HT-29 (cell line): ENCODE measurements at places on chromosomes 6 and 20. TPM values are rescaled to one million over a fixed set of nuclear protein-coding genes. Genes with fewer than 3 reads are reported as not detected.

Gene CDS2
- 5.9 and 7.1 TPM in 2 replicates for total RNA-seq

GRCh38 chr6:160386869-160387530, 38.8 kb downstream of the SLC22A3 start:
- peak; percentile 66 for DNase-seq

DNA sequence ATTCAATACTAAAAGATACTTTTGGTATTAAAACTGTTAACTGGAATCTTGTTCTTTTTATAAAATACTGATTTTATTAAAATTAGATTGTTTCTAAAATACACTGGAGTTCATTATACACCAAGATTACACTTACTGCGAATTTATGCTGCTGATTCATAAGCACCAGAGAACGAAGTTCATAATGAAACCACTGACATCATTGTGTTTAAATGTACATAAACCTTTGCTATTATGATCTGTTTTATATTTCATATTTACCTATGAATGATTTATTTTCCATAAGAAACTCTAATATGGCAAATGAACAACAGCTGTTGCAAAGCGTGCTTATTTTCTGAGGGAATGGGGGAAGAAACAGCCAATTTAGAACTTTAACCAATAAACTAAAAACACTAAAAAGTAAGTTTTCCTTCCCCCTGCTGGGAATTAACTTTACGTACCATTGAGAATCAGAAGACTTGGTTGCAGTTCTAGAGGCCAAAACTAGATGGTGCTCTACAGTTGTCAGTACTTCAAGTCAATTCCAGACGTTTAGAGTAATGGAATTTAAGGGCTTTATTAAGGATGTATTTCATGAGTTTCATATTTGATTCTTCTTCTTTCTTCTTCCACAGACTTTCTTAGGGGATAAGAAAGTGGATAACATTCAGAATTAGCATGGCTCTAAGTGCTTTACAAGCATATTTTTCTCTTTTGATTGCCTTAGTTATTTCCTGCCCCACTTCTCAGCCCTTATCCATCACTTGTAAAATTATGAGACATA, 30.8 kb upstream of the COL19A1 start:
- peak; percentile 58 for DNase-seq

GRCh38 chr20:4300921-4301320, 285.6 kb upstream of the RNF24 start:
- DNase-seq: no peak

- DNase-seq: peak; percentile 79
Observed at GRCh38 chr20:43448748-43449535, 8.8 kb upstream of the SRSF6 start.

DNA sequence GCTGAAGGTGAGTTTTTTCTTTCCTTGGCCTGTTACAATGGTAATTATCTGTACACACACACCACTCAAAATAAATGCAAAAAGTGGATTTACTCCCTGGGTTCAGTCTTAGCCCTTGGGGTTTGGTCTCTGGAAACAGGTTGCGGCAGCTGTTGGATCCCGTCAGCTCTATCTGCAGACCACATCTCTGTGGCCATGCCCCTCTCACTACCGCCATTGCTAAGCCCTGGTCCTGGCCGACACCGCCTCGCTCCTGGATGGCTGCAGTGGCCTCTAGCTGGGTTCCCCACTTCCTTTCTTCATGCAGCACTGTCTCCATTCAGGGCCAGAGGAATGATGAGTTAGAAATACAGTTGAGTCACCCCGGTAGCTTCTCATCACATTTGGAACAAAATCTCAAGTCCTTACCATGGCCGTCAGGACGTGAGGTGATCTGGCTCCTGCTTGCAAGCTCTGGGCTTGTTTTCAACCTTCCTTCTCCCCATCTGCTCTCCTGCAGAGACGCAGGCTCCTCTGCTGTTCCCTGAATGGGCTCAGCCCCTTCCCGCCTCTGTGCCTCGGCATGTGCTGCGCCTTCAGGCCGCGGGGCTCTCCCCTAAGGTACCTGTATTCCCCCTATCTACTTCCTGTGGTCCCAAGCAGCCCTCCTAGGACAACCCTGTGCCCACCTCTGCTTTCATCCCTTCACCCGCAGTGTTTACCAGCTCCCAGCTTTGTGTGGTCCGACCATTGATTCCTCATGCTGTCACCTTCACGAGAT, 38.0 kb downstream of the EFCAB8 start:
- no peak for DNase-seq

Gene PIM1
- total RNA-seq: 20.0 and 23.6 TPM in 2 replicates

Gene TMEM74B
- 8.8 and 8.9 TPM in 2 replicates for total RNA-seq

DNA sequence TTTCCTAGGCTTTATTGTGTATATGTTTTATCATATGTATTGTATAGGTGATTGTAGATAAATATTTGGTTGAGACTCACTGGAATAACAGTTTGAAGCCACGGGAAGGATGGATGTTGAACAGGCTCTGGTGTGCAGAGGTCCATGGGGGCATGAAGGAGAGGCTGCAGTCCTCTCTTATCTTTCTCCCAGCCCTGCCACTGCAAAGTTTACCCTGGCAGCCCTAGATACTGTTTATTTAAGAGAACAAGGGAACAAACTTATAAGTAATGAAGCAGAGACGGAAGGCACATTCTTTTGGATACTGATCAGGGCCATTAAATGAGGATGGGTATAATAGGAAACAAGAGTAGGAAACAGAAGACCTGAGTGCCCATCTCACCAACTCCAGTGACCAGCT, 103.6 kb upstream of the SCGN start:
- no peak for DNase-seq

DNA sequence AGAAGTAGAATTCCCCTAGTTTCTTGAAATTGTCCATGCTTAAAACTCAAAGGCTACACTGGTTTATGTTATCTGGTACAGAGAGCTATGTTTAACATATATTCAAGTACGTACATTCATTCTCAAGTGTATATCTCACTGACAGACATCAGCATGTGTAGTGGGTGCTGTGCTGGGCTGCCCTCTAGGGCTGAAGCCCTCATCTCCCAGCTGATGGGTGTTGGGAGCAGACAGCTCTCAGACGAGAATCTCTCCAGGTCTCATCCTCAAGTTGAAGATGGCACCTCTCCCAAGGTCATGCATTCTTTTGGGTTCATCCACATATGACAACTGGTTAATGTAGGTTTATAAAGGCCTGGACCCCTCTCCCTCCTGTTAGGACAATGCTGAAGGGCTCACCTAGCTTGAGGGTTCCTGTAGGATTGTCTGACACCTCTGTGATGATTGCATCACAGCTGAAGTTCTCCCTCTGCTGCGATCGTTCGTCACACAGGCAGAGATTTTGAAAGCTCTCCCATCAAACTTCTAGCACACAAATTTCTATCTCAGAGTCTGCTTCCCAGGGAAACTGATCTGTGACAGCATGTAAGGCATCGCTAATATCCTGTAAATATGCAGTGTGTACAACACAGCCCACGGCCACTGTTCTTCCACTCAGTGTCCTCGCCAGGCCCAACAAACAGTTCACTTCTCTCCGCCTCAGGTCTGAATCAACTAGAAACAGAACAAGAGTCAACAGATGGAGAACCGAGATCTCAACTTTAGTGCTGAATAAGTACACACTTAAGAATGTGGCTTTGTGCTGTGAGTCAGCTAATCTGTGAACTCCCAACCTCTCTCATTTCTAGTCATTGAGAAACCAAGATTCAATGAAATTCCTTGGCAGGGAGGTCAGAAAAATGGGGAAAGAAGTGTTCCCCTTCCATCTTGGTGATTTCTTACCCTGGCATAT, 43.2 kb downstream of the PREP start:
- no peak for DNase-seq

DNA sequence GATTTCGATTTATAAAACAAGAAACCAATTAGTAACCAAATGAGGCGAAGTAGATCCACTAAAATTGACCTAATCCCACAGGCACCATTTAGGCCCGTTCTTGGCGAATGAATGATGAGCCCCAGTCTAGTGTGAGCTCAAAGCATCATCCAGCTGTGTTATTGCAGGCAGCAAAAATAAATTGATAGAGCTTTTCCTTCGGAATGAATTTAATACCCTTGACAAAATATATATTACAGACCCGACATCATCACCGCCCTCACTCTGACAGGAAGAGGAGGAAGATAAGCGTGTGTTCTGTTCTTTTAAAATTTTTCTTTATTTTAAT, 7.8 kb downstream of the SIM1 start:
- no peak for DNase-seq

DNA sequence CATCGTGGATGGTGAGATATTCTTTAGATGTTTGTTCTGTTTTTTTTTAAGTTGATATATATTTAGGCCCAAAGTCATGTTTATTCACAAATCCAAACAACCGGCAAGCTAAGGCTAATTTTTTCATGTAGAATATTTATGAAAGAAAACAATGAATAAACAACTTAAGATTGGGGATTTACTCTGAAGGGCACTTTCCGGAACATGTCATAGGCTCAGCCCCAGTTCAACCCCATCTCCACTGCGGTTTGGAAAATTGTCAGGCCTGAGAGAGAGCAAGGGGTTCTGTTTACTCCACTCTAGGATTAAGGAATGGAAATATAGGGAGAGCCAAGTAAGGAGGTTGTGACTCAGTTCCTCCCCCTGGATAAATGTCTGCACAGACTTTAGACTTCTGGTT, 18.3 kb downstream of the RPS6KA2 start:
- DNase-seq: no peak

- no peak for DNase-seq
Observed at GRCh38 chr6:14924126-14925024, 321.5 kb upstream of the JARID2 start.
